ENCODE measurements at places on chromosomes 7 and 10.

- no peak for DNase-seq
Measured at GRCh38 chr10:47165711-47166404, 134.1 kb upstream of the GDF10 start.

GRCh38 chr7:114711241-114711640 is 210.7 kb upstream of the MDFIC start:
- DNase-seq = no peak

DNA sequence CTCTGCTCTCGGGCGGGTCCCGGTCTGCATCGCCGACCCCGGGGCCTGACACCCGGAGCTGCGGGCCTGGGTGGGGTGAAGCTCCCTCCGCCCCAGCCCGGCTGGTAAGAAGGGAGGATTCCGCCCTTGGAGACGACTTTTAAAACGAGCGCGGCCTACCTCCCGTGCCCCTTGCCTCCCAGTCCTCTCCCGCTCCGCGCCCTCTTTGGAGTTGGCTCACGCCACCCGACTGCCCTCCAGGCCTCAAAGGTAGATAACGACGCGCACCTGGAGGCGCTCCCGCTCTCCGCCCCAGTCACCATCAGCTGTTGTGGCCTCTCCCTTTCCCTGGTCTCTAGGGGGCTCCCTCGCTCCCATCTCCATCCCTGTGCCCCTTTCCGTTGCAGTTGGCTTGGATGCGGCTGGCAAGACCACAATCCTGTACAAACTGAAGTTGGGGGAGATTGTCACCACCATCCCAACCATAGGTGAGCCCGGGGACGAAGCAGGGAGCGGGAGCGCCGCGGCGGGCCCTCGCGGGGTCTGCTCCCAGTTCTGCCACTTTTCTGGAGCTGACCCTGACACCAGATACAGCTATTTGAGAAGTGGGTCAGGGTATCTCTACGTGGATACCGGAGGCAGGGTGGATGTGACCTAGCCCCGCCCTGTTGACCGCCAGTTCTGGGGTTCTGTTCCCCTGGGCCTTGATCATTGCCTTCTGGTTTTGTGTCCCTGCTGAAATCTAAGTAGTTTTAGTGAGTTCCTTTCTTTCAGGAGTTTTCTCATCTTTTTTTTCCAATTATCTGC is 679 bp downstream of the ARF5 start:
- no peak for DNase-seq

DNA sequence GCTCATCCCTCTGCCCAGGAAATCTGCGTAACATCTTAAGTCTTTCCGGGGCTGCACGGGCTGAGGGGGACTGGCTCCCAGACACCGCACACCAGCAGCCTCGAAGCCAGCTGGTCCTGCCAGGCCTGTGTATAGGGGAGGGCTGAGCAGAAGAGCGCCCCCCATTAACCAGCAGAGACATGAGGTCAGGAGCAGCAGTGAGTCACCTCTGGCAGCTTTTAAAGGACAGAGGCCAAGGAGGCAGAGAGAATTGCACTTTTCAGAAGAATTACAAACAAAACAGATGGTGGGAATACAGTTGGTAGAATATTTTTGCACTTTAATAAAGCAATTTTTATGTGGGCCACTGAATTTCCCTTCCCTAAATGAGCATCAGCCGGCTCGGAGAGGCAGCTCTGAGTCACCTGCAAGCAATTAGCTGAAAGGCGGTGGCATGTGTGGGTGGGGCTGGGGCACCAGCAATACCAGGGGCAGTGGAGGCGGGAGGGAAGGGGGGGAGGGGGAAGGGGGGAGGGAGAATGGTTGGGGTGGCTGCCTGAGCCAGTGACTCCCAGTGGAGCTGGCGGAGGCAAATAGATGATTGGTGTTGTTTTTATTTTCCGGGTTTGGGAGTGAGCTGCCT is 39.1 kb downstream of the GOLGA7B start:
- DNase-seq = no peak

DNA sequence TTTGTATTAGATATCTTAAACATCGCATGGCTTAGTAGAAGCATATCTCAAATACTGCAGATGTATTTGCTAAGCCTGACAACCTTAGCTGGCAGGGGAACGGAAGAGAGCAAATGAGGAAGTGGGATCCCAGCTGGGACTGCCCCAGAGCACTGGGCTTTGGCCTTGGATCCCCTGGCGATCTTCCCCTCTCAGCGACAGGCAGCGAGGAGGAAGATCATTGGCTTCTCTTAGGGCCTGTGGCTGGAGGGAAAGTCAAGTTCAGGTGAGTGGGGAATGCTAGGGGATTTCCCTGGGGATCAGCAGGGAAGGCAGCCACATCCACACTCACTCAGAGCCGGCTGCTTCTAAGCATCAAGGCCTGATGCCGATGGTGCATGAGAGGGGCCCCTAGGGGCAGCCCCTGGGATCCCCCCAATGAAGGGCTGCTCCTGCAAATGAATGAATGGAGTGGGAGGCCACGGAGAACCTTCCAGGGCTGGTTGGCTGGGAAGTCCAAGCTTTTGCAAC is 42.0 kb downstream of the LYZL2 start:
- peak; percentile 39 for DNase-seq

- DNase-seq = no peak
Measured at GRCh38 chr7:50534690-50535290, 30.4 kb downstream of the DDC start.

DNA sequence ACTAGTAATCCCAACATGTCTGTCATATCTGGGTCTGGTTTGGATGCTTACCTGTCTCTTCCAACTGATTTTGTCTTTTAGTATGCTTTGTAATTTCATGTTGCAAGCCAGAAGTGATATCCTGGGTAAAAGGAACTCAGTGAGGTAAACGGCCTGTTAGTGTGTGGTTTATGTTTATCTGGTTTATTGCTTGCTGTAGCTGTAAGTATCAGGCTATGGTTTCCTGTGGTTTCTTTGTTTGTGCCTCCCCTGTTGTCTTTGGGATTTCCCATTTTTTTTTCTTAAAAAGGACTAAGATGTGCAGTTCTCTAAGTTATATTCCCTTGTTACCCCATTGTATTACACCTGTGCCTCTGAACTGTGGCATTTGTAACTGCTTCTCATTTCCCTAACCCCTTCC is 323.5 kb upstream of the POM121L12 start:
- no peak for DNase-seq

DNA sequence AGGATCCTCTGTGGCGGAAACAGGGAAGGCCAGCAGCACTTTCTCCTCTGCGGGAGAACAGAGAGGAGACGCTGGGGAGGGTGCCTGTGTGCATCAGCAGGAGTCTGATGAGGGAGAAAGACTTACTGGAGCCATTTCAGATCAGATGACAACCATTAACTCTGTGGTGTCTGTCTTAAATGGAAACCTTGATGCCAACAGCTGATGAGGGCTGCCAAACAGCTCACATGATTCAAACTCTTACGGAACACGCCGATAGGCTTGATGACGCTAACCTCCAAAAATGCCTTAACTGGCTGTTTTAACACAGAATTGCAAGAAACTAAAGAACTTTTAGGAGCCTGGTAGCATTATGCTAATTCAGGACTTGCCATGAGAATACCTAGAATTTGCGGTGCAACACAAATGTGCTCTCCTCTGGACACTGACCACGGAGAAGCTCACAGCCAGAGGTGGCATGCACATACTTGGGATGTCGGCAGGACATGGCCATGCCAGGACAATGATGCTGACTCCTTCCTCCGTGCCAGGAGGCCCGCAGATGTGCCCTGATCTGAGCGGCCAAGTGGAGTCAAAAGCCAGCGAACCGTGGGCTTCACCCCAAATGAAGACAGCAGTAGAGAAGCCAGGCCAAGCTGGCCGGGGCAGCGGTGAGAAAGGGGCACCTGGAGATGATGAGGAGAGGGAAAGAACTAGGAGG is 154.9 kb downstream of the ZMYND11 start:
- DNase-seq = no peak

DNA sequence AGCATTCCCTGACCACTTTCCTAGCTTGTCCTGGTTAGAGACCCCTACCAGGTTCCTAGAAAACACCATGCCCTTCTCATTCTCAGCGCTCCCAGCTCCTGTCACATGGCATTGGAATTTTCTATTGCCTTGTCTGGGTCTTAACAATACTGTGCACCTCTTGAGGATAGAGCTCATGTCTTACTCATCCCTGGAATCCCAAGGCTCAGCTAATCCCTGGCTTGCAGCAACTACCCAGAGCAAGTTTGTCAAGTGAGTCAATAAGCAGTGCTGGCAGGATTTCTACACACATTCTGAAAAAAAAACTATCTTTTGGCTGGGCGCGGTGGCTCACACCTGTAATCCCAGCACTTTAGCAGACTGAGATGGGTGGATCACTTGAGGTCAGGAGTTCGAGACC is 11.7 kb upstream of the PRDX3 start:
- no peak for DNase-seq

- DNase-seq = no peak
Measured at GRCh38 chr7:415646-416525, 103.8 kb downstream of the PDGFA start.

GRCh38 chr7:45920502-45921380 is at the start of gene IGFBP3:
IGFBP3 (minus strand) TSS chr7:45921272; CDS start chr7:45921140, 132 bp downstream.
- DNase-seq = no peak

DNA sequence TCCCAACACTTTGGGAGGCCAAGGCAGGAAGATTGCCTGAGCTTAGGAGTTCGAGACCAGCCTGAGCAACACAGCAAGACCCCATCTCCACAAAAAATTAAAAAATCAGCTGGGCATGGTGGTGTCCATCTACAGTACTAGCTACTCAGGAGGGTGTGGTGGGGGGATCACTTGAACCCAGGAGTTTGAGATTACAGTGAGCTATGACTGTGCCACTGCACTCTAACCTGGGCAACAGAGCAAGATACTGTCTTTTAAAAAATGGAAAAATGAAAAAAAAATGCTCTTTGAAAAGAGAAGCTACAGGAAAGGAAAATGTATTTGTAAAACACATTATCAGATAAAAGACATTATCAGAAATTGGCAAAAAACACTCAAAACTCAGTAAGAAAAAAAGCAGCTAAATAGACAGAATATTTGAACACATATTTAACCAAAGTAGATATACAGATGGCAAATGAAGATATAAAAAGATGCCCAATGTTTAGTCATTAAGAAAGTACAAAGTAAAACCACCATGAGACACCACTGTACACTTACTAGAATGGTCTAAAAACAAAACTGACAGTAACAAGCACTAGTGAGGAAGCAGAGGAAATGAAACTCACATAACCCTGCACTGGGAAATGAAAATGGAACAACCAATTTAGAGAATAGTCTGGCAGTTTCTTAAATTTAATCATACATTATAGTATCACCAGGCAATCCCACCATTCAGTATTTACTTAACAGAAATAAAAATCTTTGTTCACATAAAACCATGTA is 40.5 kb downstream of the NRBF2 start:
- no peak for DNase-seq

- no peak for DNase-seq
Measured at GRCh38 chr10:95289003-95289920, 1.5 kb downstream of the PDLIM1 start.

DNA sequence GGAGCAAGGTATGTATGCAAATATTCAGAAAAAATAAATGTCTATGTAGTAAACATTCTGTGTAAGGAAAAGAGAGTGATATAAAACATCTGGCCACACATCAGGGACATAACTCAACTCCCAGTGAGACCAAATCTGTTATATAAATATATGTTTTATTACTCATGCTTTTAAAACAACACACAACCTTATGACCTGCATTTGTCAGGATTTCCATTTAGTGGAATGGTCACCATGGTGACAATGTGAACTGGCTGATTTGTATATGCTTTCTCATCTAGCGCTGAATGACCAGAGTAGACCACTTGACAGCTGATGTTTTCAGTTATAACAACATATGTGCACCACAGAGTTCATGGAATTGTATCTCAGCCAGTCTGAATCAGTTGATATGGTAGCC is 551.7 kb downstream of the HTR7 start:
- DNase-seq = no peak

DNA sequence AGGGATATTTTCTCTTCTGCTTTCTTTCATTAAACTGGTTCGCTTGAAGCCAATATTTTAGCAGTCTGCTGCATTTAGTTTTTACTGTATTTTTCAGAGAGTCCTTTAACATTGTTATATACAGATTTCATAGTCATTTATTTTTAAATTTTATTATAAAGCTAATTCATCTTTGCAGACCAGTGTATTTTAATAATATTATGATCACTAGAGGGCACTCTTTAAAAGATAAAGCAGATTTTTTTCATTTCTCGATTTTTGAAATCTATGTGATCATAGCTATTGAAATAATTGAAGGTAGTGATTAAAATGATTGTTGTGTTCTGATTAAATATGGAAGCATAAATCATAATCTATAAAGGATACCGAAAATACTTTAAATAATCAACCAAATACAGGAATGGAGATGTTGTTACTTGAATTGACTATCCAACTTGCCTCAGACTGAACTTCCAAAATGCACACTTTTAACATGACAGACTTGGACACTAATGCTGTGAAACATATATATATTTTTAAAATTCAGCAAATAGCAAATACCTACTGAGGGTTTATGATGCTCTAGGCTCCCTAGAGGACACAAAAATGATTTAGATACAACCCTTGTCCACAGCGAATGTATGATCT is 35.2 kb downstream of the ST7 start:
- no peak for DNase-seq

GRCh38 chr7:13321316-13321715 is 633.9 kb downstream of the ARL4A start:
- no peak for DNase-seq

DNA sequence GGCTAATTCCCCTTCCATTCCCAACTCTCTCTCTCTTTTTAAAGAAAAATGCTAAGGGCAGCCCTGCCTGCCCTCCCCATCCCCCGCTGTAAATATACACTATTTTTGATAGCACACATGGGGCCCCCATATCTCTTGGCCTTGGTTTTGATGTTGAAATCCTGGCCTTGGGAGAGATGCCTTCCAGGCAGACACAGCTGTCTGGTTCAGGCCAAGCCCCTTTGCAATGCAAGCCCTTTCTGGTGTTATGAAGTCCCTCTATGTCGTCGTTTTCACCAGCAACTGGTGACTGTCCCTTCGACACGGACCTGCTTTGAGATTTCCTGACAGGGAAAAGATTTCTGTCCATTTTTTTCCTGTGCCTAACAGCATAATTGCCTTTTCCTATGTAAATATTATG is 3.0 kb downstream of the ADRA2A start:
- DNase-seq = no peak

DNA sequence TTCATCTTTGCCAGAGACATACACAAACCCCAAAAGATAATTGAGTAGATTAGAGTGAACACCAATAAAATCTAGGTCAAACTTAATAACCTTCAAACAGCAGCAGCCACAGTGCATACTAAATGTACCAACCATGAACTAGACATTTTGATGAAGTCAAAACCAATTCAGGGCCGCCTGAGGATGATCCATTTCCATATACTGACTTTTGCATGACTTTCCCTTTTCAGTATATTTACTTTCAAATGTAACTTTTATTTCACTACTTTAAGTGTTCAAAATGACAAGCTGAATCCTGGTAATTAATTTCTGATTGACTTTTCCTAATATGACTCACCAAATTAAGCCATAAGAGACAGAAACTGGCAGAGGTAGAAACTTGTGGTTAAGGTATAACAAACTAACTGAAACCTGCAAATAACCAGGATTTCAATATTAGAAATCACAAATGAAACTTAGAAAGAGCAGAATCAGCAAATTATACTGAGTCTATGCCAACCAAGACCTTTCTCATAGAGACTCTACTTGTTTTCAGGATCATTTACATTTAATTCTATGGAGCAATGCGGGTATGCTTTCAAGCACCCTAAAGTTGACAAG is 171.9 kb upstream of the LRRN3 start:
- no peak for DNase-seq
